Activated CD4-positive, alpha-beta T cell treated with anti-CD3 and anti-CD28 coated beads, Interleukin-2, amount 50 U/mL, for 24 hours (primary cell): ENCODE measurements at places on chromosomes 1 and 21.

DNA sequence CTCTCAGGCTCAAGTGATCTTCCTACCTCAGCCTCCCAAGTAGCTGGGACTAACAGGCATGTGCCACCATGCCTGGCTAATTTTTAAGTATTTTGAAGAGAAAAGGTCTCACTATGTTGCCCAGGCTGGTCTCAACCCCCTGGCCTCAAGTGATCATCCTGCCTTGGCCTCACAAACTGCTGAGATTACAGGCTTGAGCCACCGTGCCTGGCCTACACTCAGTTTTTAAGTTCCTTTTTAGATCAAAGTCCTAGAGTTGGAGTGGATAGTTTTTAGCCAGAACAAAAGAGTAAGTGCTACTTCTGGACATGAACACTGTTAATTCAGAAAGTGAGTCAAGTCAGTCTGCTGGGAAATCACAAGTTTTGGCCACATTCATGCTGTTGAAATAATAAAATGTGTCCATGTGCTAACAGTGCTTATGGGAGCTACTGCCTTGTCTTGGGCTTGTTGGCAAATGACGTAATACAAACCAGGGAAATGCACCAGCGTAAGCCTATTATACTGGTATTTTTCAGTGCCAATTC is 84.2 kb downstream of the NDUFS5 start:
- DNase-seq, result no peak

- DNase-seq, result no peak
Observed at GRCh38 chr1:89547563-89548116, 23.0 kb downstream of the LRRC8B start.

DNA sequence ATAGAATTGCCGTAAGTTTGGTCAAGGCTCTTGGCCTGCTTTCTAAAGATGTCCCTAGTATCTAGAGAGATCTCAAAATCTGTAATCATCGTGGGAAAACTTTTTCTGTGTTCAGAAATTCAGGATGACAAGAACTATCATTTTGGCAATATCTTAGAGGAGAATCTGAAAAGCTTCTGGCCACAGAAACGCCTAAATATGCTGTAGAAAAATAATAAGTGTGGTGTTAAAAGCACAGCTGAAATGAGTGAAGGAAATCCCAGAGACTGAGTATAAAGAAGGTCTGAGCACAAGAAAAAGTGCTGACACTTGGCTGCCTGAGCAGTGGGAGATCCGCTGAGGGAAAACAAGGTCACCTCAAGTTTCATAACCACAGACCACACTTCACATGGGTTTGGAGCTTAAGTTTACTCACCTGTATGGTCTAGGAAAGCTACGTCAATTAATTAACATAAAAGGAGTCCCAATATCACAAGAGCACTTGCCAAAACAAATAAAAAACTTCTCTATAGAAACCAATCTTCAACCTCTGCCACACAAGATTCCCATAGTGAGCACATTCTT is 235.2 kb upstream of the IRF2BP2 start:
- DNase-seq, result peak; percentile 25

DNA sequence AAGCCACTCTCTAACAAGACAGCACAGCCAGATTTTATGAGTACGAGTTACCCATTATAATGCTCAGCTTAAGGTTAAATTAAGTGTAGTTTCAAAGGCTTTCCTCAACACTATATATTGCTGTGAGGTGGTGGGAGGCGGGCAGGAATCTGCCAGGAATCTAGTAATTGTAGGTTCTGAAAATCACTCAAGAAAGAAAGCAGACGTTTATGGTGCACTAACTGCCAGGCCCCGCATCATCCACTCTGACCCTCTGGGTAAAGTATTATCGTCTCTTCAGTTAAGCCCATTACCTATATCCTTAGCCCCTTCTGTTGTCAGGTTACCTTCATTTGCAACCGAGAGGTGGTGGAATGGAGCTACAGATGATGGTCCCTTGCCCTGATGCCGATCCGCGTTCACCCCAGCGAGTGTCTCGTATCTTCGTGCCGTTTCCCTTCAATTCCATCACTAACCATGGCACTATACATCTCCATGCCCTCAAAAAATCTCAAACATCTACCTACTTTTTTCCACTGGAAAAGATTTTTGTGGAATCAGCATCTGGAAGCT is 12.4 kb downstream of the HMGN1 start:
- no peak for DNase-seq

DNA sequence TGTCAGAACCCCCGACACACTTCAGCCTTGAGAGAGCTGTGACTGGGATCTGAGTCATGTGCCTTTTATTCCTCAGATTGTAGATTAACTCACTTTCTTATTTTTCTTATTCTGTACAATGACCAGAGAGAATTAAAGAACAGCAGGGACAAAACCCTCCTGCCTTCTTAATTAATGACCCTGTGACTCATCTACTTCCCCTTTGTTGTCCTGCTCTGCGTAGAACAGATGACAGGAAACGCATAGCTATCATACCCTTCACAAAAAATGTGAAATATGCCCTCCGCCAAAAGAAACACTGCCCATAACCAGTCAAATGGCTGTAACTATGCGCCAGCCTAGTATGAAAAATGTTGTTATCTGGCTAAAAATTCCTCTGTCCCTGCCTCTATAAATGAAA is 9.1 kb upstream of the PADI2 start:
- no peak for DNase-seq

- no peak for DNase-seq
Observed at GRCh38 chr1:36765785-36766300, 268.5 kb downstream of the GRIK3 start.

GRCh38 chr1:185137896-185138545 is 18.7 kb downstream of the TRMT1L start:
- DNase-seq, result no peak

DNA sequence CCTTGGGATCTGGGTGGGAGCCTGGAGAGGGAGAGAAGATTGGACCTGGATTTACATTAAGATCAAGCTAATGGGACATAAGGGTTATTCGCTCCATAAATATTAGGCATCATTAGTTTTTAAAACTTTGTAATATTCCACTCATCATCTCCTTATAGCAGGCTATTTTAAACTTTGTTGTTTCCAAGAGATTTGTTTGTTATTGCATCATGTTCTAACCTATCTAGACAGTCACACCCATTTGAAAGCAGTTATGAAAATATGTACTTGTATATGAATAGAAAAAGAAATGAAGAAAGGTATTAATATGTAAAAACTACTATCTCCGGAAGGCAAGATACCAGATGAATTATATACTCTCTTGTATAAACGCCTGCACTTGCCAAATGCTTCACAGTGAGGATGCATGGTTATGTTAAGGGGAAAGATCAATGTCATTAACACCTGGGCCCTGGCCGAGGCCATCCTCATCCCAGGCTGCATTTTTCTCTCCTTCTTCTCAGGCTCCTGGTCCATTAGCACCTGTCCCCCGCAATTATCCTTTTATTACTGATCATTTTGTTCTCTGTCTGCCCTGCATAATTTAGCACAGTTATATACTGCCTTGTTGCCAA is 468.2 kb downstream of the MATN1 start:
- DNase-seq, result no peak

- no peak for DNase-seq
Observed at GRCh38 chr1:203592730-203593129, 33.9 kb upstream of the ATP2B4 start.

DNA sequence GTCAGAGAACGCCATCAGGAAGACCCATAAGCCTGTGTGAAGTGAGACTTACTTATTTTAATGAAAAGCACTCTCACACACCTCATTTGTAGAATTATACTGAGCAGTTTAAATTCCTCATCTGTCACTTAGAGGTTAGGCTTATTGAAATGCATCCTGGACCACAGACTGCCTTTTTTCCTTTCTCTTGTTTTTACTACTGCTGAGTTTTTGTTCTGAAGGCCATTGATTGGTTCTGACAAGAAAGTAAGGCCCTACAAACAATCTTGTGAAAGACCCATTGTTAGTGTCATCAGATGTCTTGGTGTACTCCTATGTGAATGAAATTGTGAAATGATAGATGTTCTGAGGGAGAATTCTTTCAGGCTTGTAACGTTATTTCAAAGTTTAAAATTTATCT is 1343.3 kb upstream of the ADGRL2 start:
- no peak for DNase-seq

- no peak for DNase-seq
Observed at GRCh38 chr1:8255712-8256111, 62.2 kb upstream of the SLC45A1 start.

DNA sequence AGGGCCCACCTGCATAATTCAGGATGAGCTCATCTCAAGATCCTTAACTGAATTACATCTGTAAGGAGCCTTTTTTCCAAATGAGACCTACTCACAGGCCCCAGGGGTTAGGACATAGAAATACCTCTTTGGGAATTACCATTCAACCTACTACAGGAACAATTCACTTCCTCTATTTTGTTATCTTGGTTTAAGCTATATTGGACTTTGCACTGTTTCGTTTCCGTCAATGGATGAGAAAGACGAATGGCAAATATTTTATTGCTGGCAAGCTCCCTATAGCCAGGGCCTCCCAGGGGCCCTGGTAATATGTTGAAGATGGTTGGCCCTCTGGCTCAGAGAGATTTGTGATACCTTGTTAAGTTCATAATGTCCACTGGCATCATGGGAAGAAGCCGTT is 384.2 kb upstream of the DUSP10 start:
- DNase-seq, result no peak

GRCh38 chr1:232792949-232793348 is 12.3 kb upstream of the MAP10 start:
- DNase-seq, result no peak

DNA sequence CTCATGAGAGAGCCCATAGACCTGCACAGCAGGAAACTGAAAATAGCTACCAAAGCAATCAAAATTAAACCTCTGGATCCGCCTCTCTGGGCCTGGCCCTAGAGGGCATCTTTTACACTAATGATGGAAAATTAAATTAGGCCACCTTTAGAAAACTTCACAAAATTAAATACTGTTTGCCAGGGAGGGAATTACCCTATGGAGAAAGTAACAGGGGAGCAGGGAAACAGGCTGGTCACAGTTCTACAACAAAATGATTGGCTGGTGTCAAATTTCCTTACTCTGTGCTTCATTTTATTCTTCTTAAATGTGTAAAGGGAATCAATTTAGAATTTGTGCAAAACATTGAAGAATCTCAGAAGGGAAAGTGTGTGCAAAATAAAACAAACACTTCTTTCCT is 62.4 kb downstream of the SPATA46 start:
- no peak for DNase-seq

- DNase-seq, result no peak
Observed at GRCh38 chr1:35851132-35851869, 31.7 kb upstream of the AGO1 start.

- DNase-seq, result no peak
Observed at GRCh38 chr1:226003502-226004170, 4.5 kb upstream of the SDE2 start.

DNA sequence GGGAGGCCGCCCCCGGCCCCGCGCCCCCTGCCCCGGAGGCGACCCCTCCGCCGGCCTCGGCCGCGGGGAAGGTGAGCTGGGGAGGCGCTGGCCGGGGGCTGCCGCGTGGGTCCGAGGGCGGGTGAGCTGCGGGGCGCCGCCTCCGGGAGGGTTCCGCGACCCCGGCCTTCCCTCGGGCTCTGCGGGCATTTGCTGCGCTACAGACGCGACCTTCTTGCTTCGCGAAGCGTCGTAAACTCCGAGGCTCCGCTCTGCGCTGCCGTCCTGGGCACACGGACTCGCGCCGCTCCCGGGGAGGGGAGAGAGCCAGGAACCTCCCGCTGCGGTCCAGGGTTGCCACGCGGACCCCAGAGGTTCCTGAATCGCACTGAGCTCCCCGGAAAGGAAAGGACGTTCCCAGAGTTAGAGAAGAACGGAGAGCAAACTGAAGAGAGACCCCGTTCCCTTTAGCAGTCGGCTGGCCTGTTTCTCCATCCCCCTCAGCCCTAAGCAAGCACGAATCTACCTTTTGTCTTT is 345 bp downstream of the SLX9 start:
- no peak for DNase-seq

DNA sequence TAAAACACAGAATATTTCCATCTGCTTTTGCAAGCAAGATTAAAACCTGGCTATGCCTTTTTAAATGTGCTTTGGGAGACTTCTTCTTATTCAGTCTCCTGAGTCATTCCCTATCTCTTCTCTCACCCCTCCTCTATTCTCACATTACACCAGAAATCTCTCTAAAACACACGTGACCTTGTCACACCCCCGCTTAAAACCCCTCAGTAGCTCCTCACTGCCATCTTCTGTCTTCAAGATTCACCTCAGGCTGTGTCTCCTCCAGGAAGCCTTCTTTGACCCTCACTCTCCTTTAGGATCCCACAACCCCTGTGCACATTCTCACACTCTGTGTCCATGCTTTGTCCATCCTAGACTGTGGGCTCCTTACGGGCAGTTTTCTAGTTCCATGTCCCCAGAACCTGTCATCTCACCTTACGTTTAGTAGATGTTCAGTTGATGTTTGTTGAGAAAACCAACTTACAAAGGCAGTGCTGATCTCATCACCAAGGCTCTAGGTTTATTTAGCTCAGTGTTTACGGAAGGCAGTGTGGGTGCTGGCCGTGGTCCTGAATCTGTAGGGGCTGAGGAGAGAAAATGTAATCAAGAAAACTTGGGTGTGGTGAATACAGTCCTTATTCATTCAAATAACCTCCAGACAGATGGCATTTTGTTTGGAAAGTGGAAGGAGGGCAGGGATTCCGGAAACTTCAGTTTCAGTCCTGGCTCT is 143.5 kb downstream of the DMRTA2 start:
- DNase-seq, result no peak

DNA sequence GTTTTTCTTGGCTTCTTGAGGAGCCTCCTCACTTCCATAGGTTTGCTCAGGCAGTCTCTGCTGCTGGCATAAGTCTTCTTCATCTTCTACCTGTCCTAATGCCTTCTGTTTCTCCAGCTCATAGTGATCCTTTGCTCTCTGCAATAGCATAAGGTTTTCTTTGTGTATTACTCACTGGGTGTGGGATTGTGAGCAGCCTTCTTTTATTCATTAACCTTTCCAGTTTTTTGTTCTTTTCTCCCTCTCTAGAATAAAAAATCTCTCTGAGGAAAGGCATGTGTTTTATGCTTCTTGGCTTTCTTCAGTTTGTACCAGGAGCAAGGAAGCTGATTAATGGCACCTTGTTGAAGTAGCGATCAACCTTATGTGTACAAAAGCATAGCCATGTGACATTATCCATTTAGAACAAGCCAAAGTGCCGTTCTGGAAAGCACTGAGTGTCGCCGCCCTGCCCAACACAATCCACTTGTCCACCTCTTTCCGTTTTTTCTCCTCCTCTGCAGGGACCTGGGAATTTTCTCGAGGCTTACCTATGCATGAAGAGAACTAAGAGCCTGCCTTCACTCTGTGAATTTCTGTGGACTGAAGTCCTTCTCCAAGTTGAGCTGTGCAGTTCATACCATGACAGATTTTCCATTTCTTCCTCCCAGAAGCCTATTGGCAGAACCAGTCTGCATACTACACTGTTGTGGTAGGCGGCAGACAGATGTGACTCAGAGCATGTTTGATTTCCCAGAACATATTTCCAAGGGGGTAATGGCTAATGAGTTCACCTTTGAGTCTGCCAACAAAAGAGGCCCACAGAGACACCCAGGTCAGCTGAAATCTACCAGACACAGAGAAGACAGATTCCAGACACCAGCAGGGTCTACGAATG is 39.0 kb downstream of the DPT start:
- DNase-seq, result no peak

DNA sequence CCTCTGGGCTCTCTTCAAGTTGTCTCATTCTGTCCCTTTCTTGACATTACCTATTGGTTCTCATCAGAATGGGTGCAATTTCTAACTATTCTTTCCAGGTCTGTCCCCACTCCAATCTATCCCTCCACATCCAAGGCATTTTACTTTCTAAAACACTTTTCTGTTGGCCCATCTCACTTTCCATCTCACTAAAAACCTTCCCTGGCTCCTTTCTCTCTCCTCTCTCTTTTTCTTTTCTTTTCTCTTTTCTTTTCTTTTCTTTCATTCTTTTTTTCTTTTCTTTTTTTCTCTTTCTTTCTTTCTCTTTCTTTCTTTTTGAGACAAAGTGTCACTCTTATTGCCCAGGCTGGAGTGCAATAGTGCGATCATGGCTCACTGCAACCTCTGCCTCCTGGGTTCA is 279.2 kb upstream of the SGIP1 start:
- no peak for DNase-seq
